ENCODE measurements at places on chromosomes 5 and 9.

- no peak for DNase-seq
Observed at GRCh38 chr9:35448496-35448895, 41.4 kb upstream of the RUSC2 start.

GRCh38 chr9:15401266-15401665 is 21.4 kb upstream of the SNAPC3 start:
- no peak for DNase-seq

GRCh38 chr5:40675396-40676133 is 4.2 kb upstream of the PTGER4 start:
- peak; percentile 52 for DNase-seq

GRCh38 chr9:95506428-95506677 is 10.4 kb downstream of the PTCH1 start:
- DNase-seq = no peak

- no peak for DNase-seq
Observed at GRCh38 chr5:14598225-14598624, 16.6 kb downstream of the OTULINL start.

GRCh38 chr5:134111741-134112647 is 2.5 kb upstream of the TCF7 start:
- DNase-seq = peak; percentile 66

GRCh38 chr5:121805911-121806310 is 45.8 kb upstream of the FTMT start:
- no peak for DNase-seq

GRCh38 chr9:90368241-90368640 is 274.4 kb downstream of the DIRAS2 start:
- no peak for DNase-seq

- DNase-seq = no peak
Observed at GRCh38 chr5:15995341-15996052, 184.1 kb downstream of the MARCHF11 start.

DNA sequence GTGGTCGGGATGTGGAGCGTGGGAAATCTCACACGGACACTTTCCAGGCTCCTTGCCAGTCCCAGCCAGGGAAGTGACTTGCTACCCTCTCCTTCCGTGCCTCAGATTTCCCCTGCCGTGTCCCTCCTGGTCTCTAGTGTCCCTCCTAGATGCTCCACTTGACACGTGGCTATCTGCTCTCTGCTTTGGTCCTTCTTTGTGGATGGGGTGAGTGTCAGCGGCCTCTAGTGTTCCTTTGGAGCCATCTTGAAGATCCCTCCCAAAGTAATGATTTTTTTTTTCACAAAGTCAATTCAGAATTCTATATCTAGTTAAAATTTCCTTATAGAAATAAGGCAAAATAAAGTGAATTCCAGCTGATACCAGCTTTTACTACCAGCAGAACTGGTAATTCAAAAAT is 117.7 kb downstream of the MRPL36 start:
- DNase-seq = no peak

DNA sequence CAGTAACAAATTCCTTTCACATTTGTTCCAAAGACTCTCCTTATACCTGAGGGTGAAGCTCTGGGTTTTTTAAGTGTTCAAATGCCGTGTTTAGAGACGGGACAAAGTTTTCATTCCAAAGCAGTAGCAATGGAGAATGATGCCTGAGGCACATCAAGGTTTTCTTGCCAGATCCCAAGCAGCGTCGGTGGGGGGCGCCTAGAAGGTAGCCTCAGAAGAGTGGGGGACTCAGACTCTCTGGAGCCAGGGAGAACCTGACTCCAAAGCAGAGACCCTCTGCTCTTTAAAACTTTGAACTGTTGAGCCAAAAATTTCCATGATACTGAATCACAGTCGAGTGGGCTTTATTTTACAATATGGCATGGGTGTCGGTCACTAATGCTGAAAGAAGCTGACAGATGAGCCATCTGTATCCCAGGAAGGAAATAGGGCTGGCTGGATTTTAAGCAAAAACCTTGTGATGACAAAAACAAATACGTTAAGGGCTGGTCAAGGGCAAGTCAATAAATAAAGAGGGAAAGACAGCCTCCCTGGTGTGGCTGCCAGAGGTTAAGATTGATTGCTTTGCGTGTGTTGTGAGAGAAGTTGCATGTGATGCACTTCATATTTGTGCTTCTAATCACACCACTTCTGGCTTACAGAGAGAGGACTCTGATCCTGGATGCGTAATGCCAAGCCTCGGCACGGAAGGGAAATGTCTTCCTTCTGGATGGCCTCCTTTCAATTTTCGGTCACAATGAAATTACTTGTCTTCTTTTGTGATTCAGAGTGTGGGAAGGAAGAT is 161.1 kb upstream of the EFNA5 start:
- DNase-seq = no peak

DNA sequence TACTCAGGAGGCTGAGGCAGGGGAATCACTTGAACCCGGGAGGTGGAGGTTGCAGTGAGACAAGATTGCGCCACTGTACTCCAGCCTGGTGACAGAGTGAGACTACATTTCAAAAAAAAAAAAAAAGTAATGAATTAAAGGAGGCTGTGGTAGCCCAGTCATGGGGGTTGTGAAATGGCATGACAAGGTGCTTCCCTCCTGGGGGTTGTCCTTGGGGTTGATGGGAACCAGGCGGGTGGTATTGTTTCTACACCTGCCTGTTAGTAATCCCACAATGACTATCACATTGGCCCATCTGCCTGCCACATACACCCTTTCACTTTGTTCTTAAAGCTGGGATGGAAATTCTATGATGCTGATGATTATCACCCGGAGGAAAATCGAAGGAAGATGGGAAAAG is 5.6 kb downstream of the IDNK start:
- DNase-seq = no peak

DNA sequence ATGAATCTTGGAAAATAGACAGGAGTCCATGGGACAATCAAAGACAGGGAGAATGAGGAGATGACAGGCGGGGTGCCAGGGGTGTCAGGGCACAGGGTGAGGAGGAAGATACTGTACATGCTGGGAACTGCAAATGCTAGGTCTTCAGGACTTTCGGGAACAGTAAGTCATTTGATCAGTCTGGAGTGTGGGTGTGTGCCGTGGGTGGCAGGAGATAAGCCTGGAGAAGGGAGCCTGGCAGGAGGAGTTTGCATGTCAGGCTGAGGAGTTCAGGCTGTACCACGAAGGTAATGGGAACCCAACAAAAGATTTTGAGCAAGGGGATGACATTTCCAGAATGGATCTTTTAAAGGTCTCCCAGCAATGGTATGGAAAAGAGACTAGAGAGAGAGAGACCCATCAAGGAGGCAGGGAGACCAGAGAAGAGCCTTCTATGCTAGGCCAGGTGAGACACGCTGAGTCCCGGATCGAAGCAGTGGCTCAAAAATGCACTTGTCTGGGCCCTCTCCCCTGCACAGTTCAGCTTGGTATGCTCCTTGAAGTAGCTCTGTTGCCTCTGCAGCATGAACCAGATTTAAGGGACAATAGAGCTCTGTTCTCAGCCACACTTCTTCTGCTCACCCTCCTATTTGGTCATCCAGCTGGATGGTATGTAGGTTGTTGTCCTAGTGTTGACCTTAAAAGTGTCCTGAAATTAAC is 77.0 kb upstream of the FER start:
- DNase-seq = no peak

GRCh38 chr9:135117281-135117680 is 29.8 kb downstream of the OLFM1 start:
- DNase-seq = no peak

GRCh38 chr9:21402386-21403251 is 6.3 kb upstream of the IFNA8 start:
- DNase-seq = no peak

GRCh38 chr5:172321593-172321992 is 38.0 kb upstream of the UBTD2 start:
- DNase-seq = no peak

DNA sequence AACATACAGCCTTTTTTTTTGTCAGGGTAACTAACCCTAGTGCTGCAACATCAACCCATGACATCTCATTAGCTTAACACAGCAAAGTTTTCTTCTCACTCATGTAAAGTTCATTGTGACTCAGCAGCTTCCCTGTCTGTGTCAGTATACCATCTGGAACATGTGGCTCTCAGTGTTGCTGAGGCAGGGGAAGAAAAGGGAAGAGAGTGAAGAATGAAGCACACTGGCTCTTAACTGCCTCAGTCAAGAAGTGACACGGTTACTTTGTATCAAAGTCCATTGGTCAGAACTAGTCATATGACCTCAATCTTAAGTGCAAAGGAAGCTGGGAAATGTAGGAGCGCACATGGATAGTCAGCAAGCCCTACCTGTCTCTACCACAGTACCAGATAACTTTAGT is 185.0 kb upstream of the ELL2 start:
- DNase-seq = no peak

GRCh38 chr5:158639881-158640592 is 459.7 kb downstream of the EBF1 start:
- no peak for DNase-seq

- no peak for DNase-seq
Observed at GRCh38 chr5:138662599-138662998, 87.4 kb upstream of the HSPA9 start.

DNA sequence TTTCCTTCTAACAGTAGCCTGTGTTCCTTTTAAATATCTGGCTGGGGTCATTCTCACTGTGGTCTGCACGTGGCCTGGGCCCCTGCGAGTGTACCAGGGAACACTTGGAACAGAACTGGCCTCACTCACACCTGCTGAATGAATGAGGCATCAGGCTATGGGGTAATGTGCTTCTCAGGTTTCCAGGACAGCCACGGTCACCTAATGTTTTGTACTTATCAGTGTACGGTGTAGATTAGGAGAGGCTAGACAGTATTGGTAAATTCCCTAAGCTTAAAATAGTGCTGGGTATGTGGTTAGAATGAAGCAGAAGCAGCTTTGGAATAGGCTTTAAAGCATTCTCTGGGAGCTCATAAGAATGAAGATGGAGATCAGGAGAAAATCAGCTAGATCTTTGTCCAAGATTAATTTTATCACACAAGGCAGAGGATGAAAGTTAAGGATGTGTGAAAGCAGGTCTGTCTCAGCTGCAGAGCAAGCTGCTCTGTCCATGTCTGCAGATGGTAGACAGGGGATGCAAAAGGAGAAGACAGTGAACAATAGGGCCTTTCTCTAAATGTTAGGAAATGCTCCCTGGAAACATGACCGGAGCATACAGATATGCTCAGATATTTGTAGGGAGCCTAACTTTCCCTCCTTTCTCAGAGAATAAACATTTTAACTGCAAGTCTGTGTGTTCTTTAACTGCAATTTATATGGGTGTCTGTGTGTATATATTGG is 267.5 kb downstream of the NR3C1 start:
- no peak for DNase-seq

- peak; percentile 75 for DNase-seq
Observed at GRCh38 chr5:126449751-126450271, 26.6 kb downstream of the GRAMD2B start.

- no peak for DNase-seq
Observed at GRCh38 chr5:116476897-116477537, 97.6 kb downstream of the SEMA6A start.

- DNase-seq = no peak
Observed at GRCh38 chr9:4174546-4175175, 125.2 kb downstream of the GLIS3 start.

- DNase-seq = no peak
Observed at GRCh38 chr5:136750224-136750862, 385.0 kb upstream of the TRPC7 start.

DNA sequence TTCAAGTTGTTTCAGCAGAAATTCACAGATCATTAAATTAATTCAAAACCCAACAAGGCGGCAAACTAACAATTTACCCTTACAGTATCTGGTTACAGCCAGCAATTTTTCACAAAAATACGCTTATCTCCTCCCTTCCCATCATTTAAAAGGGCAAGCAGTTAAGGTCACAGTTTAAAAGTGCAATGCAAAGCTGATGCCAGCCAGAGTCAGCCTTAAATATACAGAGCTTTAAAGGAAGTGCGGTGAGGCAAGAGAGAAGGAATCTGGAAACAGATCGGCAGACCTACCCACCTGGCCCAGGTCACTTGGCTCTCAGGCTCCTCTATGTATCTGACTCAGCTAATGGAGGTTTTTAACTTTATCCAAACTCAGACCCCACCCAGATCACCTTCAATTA is 31.0 kb downstream of the EPB41L4A start:
- DNase-seq = no peak

DNA sequence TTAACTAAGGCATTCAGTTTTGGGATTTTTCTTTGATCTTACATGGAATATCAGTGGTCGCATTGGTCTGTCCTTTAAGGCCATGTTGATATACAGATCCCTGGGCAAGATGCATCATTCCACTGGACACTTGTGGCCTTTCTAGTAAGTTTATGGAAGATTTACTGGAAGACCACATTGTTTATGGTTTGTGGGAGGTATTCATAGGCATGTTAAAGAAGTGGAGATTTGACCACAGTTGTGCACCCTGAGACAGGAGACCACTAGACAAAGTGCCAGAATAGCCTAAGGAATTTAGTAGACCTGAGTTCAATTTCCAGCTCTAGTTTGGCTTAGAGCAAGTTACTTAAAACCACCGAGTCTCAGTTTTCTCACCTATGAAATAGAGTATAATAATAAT is 383.1 kb upstream of the PAPPA start:
- DNase-seq = no peak

DNA sequence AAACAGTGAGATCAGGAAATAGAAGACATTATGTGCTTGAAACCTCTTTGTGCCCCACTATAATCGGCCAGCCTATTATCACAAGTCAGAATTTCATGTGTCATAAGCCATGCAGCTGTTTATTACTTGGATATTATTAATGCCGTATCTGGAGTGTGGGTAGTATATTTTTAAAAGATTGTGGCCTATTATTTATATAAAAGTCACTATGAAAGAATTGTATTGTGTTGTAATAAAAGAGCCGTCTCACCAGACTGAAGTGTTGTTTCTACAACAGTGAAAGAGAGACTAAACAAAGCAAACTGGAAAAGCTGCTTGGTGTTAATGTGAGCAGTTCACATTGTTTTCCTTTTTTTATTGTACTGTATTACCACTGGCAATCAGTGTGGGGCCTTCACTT is 449.1 kb downstream of the PSAT1 start:
- no peak for DNase-seq

DNA sequence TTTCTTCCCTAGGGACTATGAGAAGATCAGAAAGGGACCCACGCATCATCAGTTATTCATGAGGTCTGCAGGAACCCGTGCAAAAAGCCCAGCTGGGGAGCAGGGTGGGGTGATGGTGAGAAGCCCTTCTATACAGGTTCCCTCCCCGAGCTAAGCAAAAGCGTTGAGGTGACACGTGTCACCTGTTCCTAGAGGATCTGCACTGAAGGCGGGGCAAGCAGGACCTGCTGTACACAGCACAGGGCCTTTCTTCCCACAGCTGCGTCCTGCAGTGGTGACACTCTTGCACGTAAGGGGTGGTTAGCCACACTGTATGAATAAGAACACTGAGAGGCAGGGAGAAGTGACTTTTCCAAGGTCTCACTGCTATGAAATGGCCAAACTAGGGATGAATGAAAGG is 37.2 kb upstream of the SH3PXD2B start:
- DNase-seq = no peak

DNA sequence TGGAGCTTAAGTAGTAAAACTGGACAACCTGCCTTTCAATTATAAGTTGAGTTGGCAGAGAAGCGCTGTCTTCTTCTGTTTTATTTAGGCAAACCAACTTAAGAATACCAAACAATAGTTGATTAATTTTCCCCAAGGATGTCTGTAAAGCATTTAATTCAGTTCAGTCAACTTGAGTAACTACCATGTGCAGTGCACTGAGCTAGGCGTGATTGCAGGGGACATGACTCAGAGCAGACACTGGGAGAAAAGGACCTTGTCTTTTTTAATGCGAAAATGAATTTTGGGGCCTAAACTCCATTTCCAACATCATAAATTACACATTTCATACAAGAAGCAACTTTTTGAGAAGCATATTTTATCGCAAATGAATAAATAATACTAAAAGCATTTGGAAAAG is 66.3 kb downstream of the FBXL7 start:
- no peak for DNase-seq

GRCh38 chr9:112384690-112385089 is 4.8 kb downstream of the HSDL2 start:
- DNase-seq = no peak
